ENCODE measurements at places on chromosomes 7 and 10. TPM values are rescaled to one million over a fixed set of nuclear protein-coding genes. Genes with fewer than 3 reads are reported as not detected.

Gene AMPH
- polyA plus RNA-seq: 16.3 TPM

Gene CPVL
- polyA plus RNA-seq: 51.6 TPM

Gene IKZF1
- polyA plus RNA-seq: 1.1 TPM

Gene RNLS
- polyA plus RNA-seq: 16.1 TPM

Gene C10orf67
- 2.3 TPM for polyA plus RNA-seq
